ENCODE measurements at places on chromosomes 5 and 9.
A peak's percentile ranks its signal among the peaks of the same experiment; 100 is the strongest.

- no peak for DNase-seq
These were observed 25.8 kb downstream of the FBXL7 start for GRCh38 chr5:15525703-15526275.

DNA sequence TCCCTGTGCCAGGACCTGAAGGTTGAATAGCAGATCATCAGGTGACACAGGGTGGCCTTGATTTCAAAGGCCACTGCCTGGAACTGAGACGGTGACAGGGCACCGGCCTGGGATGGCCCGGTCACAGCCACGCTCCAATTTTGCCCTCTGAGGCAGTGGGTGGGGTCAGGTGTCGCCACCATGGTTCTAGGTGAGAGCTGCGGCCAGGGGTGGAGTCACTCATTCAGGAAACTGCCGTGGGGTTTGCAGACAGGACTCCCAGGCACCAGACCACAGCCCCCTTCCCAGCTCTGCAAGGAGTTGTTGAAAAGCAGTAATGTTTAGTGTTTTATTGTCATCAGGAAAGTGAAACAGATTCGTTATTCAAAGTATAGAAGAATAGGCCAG is 17.3 kb upstream of the RNU6ATAC start:
- no peak for DNase-seq

DNA sequence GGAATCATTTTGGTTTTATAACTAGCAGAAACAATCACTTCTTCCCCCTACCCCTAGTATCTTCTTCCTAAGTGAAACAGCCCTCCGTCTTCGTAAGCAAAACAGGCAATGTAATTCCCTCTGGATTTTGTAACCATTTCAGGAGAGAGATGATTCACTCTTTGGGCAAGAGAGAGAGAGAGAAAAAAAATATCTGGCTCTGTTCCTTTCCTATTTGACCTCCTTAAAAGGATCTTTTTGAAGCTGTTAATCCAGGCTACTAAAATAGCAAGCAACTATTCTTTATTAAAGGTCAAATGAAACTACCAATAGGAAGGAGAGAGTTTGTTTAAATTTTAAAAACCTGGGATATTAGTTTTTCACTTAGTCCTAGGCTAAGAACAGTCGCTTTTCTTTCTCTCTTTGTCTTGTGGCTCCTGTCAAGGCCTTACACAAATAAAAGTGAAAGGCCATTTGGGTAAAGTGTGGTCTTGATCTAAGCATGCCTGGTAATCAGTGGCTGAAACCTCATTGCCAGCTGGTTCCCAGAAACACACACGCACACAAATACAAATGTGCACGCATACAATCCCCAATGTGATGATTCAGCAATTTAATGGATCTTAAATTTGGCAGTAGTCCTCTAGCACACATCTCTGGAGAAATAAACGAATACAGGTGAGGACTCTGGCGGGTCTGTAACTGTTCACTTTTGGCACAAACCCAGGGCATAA is 70.2 kb downstream of the PRUNE2 start:
- peak; percentile 4 for DNase-seq

- no peak for DNase-seq
These were observed 300.9 kb downstream of the NTRK2 start for GRCh38 chr9:84970432-84970831.

DNA sequence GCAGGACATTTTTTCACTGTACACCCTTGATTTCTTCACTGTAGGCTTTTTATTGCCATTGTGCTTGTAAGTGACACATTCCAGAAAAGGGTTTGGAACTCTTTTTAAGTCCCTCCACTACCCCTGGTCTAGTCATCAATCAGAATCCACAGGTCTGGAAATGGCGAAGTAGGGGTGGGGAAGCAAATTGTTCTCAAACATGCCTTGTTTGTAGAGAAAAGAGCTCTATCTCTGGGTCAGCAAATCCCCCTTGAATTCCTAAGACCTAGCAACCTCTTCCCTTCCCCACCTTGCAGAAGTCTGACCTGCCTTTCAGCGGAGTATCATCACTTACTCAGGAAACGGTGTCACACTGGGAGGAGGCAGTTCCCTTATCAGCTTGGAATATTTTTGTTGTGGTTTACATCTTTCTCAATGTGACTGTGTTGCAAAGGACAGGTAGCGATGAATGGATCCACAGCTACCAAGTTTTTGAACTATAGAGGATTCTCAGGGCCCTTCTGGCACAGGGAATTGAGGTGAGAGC is 3.2 kb downstream of the SH3RF2 start:
- DNase-seq, result no peak

- DNase-seq, result no peak
These were observed 58.3 kb downstream of the NIPBL start for GRCh38 chr5:36934740-36935356.

- peak; percentile 25 for DNase-seq
These were observed 707 bp downstream of the PIP5K1B start for GRCh38 chr9:68705531-68706362.

GRCh38 chr9:121182101-121182836 is 19.4 kb downstream of the RAB14 start:
- no peak for DNase-seq

DNA sequence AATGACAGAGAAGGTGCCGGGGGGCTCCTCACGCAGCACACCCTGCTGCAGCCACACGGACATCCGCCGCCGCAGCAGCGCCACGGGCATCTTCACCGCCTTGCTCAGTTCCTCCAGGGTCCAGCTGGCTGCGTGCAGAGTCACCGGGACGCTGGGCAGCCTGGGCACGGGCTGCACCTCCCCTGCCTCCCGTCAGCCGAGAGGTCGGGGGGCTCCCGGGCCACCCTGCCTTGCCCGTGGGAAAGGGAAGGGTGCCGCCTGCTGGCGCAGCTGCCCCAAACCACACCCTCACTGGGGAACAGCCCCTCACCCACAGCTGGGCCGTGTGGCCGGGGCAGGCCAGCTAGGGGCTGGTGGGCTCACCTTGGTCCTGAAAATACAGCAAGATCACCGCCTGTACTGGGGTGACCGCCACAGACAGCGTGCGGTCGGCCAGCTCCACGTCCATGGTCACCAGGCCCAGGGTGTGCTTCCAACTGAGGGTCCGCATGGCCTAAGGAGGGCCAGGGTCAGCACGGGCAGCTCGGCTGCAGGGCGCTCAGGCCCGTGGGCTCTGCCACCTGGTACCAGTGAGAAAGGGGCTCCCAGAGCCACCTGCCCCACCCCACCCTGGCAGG is 3.6 kb upstream of the TMEM210 start:
- DNase-seq, result no peak

Data from DMS79 treated with DMSO at 0.1 percent for 48 hours (cell line).